NCI-H2171 (cell line): ENCODE measurements at places on chromosomes 4 and X.

GRCh38 chr4:173345648-173346047, 11.5 kb upstream of the HMGB2 start:
- no peak for DNase-seq

- no peak for DNase-seq
These were observed 31.9 kb downstream of the SLC16A2 start for GRCh38 chrX:74453178-74453577.

GRCh38 chrX:51956441-51956840, 63.0 kb downstream of the MAGED1 start:
- DNase-seq = no peak

DNA sequence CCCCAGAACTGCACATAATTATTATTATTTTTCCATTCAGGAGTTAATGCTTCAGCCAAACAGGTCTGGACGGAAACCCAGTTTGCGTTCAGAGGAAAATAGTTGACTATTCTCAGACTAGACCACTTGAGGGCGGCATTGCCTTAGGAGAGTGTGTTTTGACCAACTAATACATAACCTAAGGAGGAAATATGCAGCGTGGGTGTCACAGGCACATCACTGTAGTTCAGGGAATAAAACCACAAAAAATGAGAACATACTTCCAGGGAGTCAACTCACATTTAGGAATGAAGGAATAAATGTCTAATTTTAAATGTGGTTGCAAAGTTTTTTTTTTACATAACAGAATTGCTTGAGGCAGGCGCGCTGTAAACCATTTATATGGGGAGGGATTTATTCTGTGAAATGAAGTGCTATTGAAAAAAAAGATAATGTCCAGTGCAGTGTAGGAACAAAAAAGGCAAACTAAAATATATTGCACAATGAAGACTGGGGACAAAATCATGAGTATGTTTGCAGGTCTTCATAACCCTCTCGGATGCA, 93.3 kb downstream of the SYNPO2 start:
- no peak for DNase-seq

DNA sequence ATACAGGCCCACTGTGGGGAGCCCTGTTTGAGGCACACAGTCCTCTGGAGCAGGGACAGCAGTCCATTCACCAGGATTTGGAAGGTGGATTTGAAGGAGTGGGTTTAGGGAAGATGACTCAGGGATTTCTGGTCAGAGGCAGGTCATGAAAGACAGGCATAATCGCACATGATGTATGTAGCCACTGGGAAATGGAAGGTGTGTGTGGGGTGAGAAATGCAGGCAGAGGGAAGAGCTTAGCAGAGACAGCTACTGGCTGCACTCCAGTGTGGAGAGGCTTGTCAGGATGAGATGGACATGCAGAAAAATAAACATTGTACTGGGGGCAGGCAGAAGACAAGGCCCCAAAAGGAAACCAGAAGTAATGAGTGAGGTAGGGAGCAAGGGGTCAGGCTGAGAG, 85.2 kb upstream of the STS start:
- no peak for DNase-seq

DNA sequence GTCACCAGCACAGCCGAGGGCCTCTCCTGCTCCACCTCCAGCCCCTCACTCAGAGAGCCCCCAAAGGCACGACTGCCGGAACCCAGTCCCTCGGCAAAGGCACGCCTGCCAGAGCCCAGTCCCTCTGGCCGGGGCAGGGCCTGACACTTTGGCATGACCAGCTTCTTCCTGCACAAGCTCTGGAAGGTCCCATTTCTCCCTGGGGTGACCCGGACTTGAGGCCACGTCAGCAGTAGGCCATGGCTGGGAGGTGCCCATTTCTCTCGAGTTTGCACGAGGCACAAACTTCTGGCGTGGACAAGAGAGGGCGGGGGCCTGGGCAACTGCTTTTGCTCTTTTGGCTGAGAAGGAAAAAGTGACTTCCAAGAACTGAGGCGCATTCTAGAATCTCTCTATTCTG, 62.2 kb upstream of the GPR78 start:
- DNase-seq = no peak

- DNase-seq = no peak
These were observed 5.8 kb upstream of the TET2 start for GRCh38 chr4:105140684-105141490.

GRCh38 chr4:48196758-48197504, 62.9 kb upstream of the TXK start:
- DNase-seq = no peak

- no peak for DNase-seq
These were observed 18.6 kb downstream of the NKX3-2 start for GRCh38 chr4:13525606-13526281.

DNA sequence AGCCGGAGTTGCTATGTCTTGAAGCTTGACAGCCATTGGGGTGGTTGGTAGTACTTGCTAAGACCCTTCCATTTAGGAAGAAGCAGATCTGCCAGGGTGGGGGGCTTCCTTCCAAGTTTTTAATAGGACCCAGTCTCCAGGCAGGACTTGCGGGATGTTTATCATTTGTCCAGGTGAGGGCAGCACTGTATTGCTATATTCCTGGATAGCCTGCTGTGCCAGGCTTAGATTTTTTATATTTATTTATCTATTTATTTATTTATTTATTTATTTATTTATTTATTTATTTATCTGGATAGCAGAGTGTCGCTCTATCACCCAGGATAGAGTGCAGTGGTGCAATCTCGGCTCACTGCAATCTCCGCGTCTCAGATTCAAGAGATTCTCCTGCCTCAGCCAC, 87.4 kb upstream of the CT45A1 start:
- DNase-seq = no peak

GRCh38 chr4:161937596-161937995, 226.2 kb downstream of the FSTL5 start:
- DNase-seq = no peak

DNA sequence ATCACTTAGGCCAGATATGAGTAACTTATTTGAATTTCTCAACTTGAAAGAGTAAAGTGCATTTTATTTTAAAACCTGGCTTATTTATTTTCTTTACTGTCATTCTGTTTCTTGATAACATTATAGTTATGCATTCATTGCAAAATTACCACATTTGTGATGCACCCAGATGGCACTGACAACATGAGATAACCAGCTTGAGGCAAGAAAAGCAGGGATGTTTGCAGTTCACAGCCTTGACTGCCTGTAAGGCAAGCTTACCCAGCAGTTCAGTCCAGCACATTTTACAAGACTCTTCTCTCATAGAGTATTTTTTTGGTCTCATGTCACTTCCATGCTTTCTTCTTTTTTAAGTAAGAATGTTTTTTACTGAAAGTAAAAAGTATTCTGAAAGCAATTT, 25.3 kb upstream of the EPGN start:
- DNase-seq = no peak

- no peak for DNase-seq
These were observed 32.9 kb upstream of the DSPP start for GRCh38 chr4:87575408-87575807.

DNA sequence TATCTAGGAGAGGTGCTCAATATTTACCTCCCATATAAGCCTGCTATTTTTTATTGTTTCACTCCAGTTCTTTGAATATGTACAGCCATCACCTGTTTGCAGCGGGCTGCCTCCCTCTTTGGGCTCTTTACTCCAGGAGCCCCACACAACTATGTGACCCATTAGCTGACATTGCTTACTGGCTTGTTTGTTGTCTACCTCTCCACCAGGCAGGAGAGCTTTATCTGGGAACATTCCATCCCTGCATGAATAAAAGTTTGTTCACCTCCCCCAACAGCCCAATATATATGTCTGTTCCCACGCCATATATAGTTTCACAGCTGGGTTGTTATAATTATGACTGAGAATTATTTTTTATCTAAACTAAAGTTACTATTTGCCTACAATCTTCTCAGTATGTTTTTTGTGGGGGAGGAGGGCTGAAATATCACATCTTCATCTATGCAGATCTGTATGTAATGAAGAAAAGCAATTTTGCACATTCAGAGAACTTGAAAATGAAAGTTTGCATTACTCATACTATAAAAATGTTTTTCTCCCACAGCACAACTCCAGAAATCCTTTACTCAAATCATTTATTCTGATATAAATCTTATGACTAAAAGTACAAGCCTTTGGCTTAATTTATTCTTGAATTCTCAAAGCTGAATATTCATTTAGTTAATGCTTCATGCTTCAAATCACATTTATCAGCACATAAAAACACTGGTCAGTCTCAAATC, 61.2 kb upstream of the DAPP1 start:
- DNase-seq = no peak
